Aorta (tissue), 5 donors: ENCODE measurements at places on chromosomes 13 and 19. TPM values are rescaled to one million over a fixed set of nuclear protein-coding genes. Genes with fewer than 3 reads are reported as not detected.

DNA sequence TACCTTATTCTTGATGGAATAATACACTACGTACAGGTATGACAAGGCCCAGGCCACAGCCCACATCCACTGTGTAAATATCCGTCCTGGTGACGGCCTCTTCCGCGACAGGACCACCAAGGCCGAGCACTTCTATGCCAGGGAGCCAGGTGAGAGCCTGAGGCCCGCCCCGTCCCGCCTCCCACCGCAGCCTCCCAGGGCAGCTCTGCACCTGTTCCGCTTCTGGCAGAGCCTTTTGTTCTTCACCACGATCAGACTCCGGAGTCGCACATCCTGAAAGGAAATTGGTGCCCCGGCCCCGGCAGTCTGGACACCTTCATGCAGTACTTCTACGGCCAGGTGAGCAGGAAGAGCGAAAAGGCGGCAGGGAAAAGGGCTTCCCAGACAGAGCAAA is 10.6 kb upstream of the ZNF358 start:
- no peak overlapping the region for H3K27ac ChIP-seq
- DNase-seq = no peak
- H3K27me3 ChIP-seq = no peaks in the 10 kb centered on the region
- H3K4me1 ChIP-seq = no peaks in the 10 kb centered on the region
- no peaks in the 10 kb centered on the region for H3K36me3 ChIP-seq
- H3K4me3 ChIP-seq = no peak overlapping the region

DNA sequence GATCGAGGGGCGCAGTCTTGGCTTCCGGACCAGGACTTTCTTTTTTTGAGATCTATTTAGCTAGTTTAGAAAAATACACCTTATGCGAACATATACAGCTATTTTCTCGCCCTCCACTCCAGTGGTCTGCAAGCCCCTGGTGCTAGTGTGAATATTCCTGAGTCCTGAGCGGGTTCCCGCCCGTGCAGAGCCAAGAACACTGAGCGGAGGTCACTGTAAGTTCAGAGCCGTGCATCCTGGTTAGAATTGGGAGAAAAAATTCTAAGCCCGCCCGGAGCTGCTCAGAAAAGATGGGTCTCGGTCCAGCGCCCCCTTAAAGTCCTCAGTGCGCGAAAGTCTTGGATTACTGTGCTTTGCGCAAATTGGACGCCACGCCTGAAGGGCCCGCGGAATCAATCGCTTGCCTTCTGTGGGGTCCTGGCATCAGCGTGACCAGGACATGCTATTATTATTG is 117.7 kb downstream of the KCNRG start:
- H3K27me3 ChIP-seq = no peaks in the 10 kb centered on the region
- H3K4me3 ChIP-seq = no peak overlapping the region
- H3K36me3 ChIP-seq = no peaks in the 10 kb centered on the region
- no peaks in the 10 kb centered on the region for H3K4me1 ChIP-seq
- no peak overlapping the region for H3K27ac ChIP-seq
- no peak for DNase-seq

- no peaks in the 10 kb centered on the region for H3K4me1 ChIP-seq
- DNase-seq = peak; percentile 57
- no peak overlapping the region for H3K27ac ChIP-seq
- H3K36me3 ChIP-seq = no peaks in the 10 kb centered on the region
- H3K4me3 ChIP-seq = no peak overlapping the region
Measured at GRCh38 chr19:6018786-6019185, 40.8 kb upstream of the RANBP3 start.

- H3K4me3 ChIP-seq = no peak overlapping the region
- H3K36me3 ChIP-seq = peaks cover 2% of the 10 kb centered on the region
- no peaks in the 10 kb centered on the region for H3K27me3 ChIP-seq
- no peak overlapping the region for H3K27ac ChIP-seq
Measured at GRCh38 chr19:16418597-16418962, 53.2 kb downstream of the EPS15L1 start.

- no peaks in the 10 kb centered on the region for H3K36me3 ChIP-seq
- H3K4me3 ChIP-seq = no peak overlapping the region
- H3K4me1 ChIP-seq = no peaks in the 10 kb centered on the region
- DNase-seq = no peak
- H3K27ac ChIP-seq = no peak overlapping the region
Measured at GRCh38 chr19:48498595-48499311, 12.9 kb downstream of the LMTK3 start.

DNA sequence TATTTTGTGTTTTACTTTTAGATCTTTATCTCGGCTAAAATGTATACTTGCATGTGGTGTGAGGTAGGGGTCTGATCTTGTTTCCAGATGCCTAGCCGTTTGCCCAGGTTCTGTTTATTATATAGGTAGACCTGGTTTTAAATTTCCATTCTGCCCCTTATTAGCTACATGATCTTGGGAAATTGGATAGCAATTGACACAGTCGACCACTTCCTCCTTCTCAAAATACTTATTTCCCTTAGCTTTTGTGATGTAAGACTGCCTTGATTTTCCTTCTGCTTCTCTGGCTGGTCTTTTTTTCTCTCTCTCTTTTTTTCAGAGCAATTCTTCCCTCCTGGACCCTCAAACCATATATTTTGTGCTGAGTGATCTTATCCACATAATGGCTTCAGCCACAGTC is 3.0 kb upstream of the PGLYRP1 start:
- H3K4me3 ChIP-seq = no peak overlapping the region
- no peaks in the 10 kb centered on the region for H3K4me1 ChIP-seq
- DNase-seq = no peak
- H3K27me3 ChIP-seq = no peaks in the 10 kb centered on the region
- no peak overlapping the region for H3K27ac ChIP-seq
- H3K36me3 ChIP-seq = no peaks in the 10 kb centered on the region

GRCh38 chr13:44274771-44275205 is 98.8 kb upstream of the SERP2 start:
- H3K27ac ChIP-seq = peak overlapping the region; percentile 89
- no peaks in the 10 kb centered on the region for H3K27me3 ChIP-seq
- no peak for DNase-seq

DNA sequence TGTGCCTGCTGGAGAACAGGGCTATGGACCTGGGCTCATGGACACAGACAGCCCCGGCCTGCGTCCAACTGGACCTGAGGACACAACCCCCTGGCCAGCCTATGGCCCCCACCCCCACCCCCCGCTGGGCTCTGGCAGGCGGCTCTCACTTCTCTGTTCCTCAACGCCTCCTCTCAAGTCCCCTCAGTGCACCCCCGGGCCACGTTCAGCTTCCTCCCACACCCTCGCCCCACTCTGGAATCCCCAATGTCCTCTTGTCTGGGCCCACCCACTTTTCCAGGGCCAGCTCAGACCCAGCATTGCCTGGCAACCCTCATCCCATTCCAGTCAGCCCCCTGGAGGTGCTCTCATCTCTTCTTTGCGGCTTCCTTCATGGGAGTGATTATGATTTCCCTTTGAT is 130.2 kb upstream of the SPACA7 start:
- DNase-seq = no peak
- no peak overlapping the region for H3K27ac ChIP-seq
- no peak overlapping the region for H3K4me3 ChIP-seq
- H3K27me3 ChIP-seq = no peaks in the 10 kb centered on the region
- H3K36me3 ChIP-seq = no peaks in the 10 kb centered on the region
- H3K4me1 ChIP-seq = no peaks in the 10 kb centered on the region

GRCh38 chr19:35081201-35081600 is 34.4 kb upstream of the FXYD3 start:
- no peak for DNase-seq
- no peaks in the 10 kb centered on the region for H3K27me3 ChIP-seq
- H3K36me3 ChIP-seq = no peaks in the 10 kb centered on the region
- H3K4me1 ChIP-seq = no peaks in the 10 kb centered on the region

DNA sequence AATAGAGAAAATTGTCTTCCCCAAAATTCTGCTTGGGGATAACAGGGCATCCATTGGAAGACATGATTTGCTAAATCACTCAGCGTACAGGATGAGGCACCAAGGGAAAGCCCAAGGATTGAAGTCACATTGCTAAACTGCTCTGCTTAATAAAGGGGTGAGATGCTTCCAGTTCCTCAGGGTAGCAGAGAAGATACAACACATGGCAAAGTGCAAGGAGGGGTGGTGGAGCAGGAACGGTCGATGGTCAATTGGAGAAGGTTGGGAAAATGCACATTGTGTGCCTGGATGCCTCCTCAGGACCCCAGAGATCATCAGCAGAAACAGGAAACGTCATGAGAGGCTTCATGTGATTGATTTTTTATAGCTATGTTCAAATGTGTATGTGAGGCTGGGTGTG is 116.3 kb upstream of the SOX1 start:
- H3K27me3 ChIP-seq = no peaks in the 10 kb centered on the region
- no peak for DNase-seq
- no peak overlapping the region for H3K4me3 ChIP-seq
- no peak overlapping the region for H3K27ac ChIP-seq
- no peaks in the 10 kb centered on the region for H3K4me1 ChIP-seq

- DNase-seq = no peak
- H3K36me3 ChIP-seq = no peaks in the 10 kb centered on the region
- H3K27ac ChIP-seq = no peak overlapping the region
- H3K27me3 ChIP-seq = no peaks in the 10 kb centered on the region
- H3K4me3 ChIP-seq = no peak overlapping the region
Measured at GRCh38 chr13:60318186-60318585, 78.8 kb upstream of the TDRD3 start.

DNA sequence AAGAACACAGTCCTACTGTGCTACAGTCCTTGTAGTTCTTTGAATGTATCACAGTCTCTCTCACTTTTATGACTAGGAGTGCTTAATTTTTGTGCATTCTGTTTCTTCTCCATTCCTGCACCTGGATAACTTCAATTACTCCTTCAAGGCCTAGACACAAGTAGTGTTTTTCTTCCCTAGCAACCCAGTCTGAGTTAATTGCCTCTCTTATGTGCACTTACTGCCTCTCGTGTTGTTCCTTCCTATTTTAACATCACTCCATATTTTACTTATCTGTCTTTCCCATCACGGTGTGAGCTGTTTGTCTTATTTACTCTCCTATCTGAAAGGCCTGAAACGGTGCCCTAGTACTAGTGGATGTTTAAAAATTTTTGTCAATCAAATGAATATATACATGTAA is 101.5 kb downstream of the HS6ST3 start:
- no peak overlapping the region for H3K4me3 ChIP-seq
- DNase-seq = no peak
- no peaks in the 10 kb centered on the region for H3K27me3 ChIP-seq
- H3K4me1 ChIP-seq = no peaks in the 10 kb centered on the region
- no peak overlapping the region for H3K27ac ChIP-seq

GRCh38 chr19:29532097-29532496 is 6.3 kb downstream of the VSTM2B start:
- H3K27ac ChIP-seq = no peak overlapping the region
- H3K4me1 ChIP-seq = no peaks in the 10 kb centered on the region
- no peak overlapping the region for H3K4me3 ChIP-seq
- no peaks in the 10 kb centered on the region for H3K27me3 ChIP-seq

DNA sequence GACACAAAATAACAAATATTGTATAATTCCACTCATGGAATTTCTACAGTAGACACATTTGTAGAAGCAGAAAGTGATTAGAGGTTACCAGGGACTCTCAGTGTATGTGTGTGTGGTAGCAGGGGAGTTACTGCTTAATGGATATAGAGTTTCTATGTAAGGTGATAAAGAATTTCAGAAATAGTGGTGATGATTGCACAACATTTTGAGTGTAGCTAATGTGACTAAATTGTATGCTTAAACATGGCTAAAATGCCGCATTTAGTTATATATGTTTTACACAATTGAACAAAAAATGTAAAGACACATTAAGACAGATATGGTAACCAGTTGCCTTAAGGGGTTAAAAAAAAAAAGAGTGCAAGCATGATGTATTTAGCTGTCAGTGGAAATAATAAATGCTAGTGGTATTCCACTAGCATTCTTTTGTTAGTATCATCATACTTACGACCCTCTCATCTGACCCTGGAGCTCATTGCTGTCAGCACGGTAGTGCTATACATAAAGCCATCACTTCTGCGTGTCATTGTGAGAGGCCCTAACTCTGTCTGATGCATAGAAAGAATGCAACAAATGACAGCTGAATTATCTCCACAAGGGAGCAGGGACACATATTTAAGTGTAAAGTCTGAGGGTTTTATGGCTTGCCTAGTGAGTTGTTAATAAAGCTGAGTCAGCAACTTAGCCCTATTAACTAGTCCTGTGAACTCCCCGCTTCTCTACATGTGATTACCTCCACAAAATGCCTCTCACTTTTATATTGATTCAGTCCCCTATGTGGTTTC is 134.1 kb upstream of the RXFP2 start:
- no peak overlapping the region for H3K27ac ChIP-seq
- H3K27me3 ChIP-seq = no peaks in the 10 kb centered on the region
- DNase-seq = no peak
- no peaks in the 10 kb centered on the region for H3K36me3 ChIP-seq

- DNase-seq = no peak
- no peaks in the 10 kb centered on the region for H3K36me3 ChIP-seq
- no peak overlapping the region for H3K27ac ChIP-seq
- H3K27me3 ChIP-seq = no peaks in the 10 kb centered on the region
- H3K4me1 ChIP-seq = no peaks in the 10 kb centered on the region
- H3K4me3 ChIP-seq = no peak overlapping the region
Measured at GRCh38 chr19:3494051-3494450, 6.4 kb downstream of the DOHH start.

DNA sequence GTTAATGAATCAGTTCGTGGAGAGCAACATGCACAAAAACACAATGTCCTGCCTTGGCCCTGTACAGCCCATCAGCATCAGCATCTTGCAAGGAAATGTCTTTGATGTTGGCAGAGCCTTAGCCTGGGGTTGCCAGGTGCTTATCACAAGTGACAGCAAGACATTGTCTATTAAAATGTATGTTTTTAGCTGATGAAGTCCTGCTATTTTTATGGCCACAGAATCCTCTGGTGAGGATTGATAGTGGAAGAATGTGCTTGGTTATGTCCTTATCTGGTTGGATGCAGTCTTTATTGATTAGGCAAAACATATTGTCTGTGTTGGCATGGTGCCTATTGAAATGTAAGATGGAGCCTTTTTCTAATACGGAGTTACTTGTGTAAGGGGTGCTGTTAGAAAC is 1427.0 kb upstream of the MIR17HG start:
- H3K4me3 ChIP-seq = no peak overlapping the region
- no peak for DNase-seq
- H3K4me1 ChIP-seq = no peaks in the 10 kb centered on the region
- H3K27ac ChIP-seq = no peak overlapping the region

DNA sequence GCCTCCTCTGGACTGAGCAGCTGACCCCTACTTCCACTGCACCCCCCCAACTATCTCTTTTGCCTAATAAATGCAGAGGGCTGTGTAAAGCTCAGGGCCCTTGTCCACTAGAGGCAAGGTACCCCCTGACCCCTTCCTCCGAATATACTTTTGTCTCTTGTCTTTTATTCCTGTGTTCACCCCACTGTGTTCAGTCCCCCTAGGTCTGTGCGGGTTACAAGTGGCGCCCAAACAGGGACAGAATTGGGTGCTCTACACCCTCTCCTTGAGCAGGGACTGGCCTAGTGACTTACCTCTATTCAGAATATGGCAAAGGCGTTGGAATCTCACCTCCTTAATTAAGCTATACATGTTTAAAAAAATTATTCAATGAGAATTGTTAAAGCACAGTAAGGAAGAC is 15.0 kb downstream of the ZNF350 start:
- peaks cover 40% of the 10 kb centered on the region for H3K36me3 ChIP-seq
- H3K27me3 ChIP-seq = no peaks in the 10 kb centered on the region
- no peaks in the 10 kb centered on the region for H3K4me1 ChIP-seq
- no peak overlapping the region for H3K27ac ChIP-seq
- DNase-seq = no peak
- H3K4me3 ChIP-seq = no peak overlapping the region

ZNF667 gene
- total RNA-seq = 3.0 TPM

ZIC2 gene
- not detected for total RNA-seq

IL27RA gene
- total RNA-seq = 2.8 TPM

CLASRP gene
- total RNA-seq = 79.9 TPM

FREM2 gene
- total RNA-seq = 0.18 TPM

SPACA6 gene
- total RNA-seq = 37.3 TPM

IGFL2 gene
- total RNA-seq = 0.36 TPM

C19orf85 gene
- total RNA-seq = not detected

FGF9 gene
- total RNA-seq = 6.1 TPM

GRK1 gene
- not detected for total RNA-seq
